ENCODE measurements at places on chromosomes 3 and 15. TPM values are rescaled to one million over a fixed set of nuclear protein-coding genes. Genes with fewer than 3 reads are reported as not detected.

MYH15 gene
- 0.13 TPM for total RNA-seq

GRCh38 chr15:75696854-75697259 is 15.8 kb downstream of the CSPG4 start:
- no peak for DNase-seq

CHAC1 gene
- 0.46 TPM for total RNA-seq

SERPINI1 gene
- total RNA-seq, result 5.6 TPM

ATP6V1A gene
- total RNA-seq, result 17.9 TPM

DNA sequence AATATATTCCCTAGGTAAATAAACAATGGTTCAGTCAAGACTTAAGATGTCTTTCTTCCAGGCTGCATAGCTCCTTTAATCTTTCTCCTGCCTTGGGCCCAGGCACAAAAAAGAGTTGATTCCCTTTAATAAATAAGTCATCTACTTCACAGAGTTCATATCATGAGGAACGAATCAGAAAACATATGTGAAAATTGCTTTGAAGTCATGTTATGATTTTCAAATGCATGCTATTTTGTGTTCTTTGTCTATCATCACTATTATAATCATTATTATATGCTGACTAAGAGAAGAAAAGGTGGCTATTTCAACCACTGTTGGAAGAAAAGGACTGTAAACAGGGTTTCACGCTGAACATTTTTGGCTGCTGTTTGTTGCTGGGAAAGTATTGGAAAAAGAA is 70.4 kb downstream of the LSAMP start:
- DNase-seq, result no peak

GRCh38 chr3:40623567-40623966 is 98.8 kb downstream of the ZNF621 start:
- no peak for DNase-seq

- DNase-seq, result no peak
These were observed 7.9 kb downstream of the FSIP1 start for GRCh38 chr15:39774688-39775267.

DNA sequence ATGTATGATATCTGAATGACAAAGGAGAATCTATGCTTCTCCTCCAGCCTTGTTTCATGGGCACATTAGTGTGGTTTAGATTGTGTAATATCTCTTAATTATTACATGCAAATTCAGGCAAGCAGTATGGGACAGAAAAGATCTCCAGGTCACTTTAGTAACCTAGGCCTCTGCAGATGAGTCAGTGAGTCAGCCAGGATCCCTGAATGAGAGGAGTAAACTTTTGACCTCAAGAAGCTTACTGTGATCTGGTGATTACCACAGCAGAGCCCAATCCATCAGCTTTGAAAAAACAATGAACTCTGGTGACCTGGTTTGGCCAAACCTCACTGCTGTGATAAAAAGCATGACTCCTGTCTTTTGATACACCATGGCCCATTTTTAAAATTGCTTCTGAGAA is 107.8 kb downstream of the LRRN1 start:
- no peak for DNase-seq

DNA sequence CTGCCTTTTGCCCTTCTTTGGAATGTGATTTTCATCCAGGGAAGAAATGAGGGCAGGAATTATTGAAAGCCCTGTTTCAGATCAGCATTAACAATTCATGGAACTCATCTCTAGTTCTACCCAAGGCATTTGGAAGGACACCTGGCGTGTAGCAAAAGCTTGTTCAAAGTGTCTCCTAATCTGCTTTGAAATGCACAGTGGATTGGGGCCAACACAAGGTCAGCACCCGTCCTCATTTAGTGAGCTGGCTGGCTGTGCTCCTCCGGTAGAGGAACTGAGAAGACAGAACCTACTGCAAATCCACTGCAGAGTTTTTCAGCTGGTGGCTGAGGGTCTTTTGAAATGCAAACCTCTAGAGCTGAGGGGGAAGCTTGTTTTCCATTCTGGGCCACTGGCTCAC is 141.6 kb upstream of the STT3B start:
- DNase-seq, result no peak

DNA sequence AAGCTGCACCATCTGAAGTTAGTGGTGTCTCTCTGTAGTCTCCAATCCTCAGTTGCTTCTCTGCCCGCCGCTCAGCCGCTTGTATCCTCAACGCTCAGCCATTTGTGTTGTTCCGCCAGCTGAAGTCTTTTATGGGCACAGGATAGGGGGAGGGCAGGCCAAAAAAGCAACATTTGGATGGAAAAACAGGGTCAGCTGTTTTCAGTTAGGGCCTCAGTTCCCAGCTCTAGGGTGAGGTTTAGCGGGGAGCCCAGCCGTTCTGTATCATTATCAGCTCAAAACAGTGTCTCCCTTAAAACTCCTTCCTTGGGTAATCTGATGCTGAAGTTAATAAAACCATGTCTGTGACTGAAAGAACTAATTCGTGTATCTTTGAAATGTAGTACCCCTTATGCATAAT is 329.5 kb upstream of the AZI2 start:
- no peak for DNase-seq

- no peak for DNase-seq
These were observed 86.6 kb downstream of the FMN1 start for GRCh38 chr15:33107950-33108349.

TTC23 gene
- 8.7 TPM for total RNA-seq

GRCh38 chr3:52056521-52056967 is at the start of gene DUSP7:
DUSP7 (minus strand) TSS chr3:52056571; CDS start chr3:52056366, 205 bp downstream.
- peak; percentile 85 for DNase-seq

CADPS gene
- total RNA-seq, result 11.3 TPM

SSUH2 gene
- total RNA-seq, result 1.00 TPM

P3H2 gene
- 1.3 TPM for total RNA-seq

GRCh38 chr3:183540501-183541234 is 14.8 kb downstream of the KLHL6 start:
- no peak for DNase-seq

GRCh38 chr3:166554023-166554422 is 716.8 kb upstream of the BCHE start:
- no peak for DNase-seq
